ENCODE measurements at places on chromosomes 7 and 10. TPM values are rescaled to one million over a fixed set of nuclear protein-coding genes. Genes with fewer than 3 reads are reported as not detected.

DNA sequence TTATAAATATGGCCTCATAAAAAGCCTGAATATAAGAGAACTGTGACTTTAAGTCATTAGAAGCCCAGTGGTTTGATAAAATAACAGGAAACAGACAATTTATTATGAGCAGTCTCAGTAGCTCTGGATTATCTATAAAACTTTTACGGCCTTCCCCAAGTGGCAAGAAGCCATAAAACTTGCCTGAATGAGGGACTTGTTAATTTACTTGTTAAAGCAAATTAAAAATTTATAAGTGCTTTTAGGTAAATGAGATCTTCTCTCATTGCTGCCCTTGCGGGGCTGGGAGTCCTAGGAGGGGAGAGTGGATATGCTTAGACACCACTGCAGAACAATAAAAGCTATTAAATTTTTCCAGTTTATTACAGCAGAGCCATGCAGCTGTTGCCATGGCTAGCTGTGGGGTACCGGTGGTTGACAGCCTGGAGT is 499.9 kb downstream of the AUTS2 start:
- no peaks in the 10 kb centered on the region for H3K36me3 ChIP-seq
- H3K27ac ChIP-seq, result no peak overlapping the region
- H3K4me1 ChIP-seq, result no peaks in the 10 kb centered on the region
- no peak overlapping the region for H3K4me3 ChIP-seq
- no peak for DNase-seq

DNA sequence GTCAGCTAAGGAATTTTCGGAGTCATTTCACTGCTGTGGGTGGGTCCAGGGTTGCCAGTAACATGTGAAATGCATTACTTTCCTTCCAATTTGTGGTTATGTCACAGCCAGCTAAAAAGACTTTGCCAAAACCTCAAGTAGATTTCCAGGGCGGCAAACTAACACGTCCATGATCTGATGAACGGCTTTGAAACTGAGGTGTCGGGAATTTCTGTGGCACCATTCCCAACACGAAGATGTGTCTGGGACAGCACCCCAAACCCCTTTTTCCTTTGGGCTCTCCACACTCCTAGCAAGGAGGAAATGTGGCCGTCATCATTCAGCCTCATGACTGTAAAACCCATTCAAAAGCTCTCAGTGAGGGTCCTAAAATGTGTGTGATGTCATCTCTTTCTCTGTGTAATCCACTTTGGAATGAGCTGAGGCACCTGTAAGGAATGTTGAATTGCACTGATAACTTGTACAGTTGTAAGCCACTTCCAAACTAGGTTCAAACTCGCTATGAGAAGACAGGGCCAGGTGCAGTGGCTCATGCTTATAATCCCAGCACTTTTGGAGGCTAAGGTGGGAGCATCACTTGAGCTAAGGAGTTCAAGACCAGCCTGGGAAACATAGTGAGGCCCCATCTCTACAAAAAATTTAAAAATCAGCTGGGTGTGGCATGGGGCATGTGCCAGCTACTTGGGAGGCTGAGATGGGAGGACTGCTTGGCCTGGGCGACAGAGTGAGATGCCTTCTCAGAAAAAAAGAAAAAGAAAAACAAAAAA is 146.1 kb upstream of the FRMD4A start:
- no peak for DNase-seq
- peaks cover 39% of the 10 kb centered on the region for H3K27me3 ChIP-seq
- no peaks in the 10 kb centered on the region for H3K4me1 ChIP-seq

DNA sequence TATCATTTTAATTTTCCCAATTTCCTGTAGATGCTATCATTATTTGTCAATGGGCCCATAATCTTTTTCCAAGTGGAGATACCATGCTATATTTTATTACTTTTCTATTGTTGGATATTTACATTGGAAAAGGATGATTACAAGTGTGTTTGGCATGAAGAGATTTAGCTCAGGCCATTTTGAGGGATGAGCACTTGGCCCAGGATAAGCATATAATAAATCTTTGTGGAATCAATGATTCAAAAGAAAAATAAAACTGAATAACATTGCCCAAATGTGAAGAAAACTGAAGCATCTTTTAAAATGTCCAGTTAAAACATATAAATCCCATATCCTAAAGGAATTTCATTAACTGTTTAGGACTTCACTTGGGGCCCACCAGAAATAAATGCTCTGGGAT is 260.9 kb upstream of the BMPER start:
- no peaks in the 10 kb centered on the region for H3K36me3 ChIP-seq
- DNase-seq, result no peak
- H3K4me1 ChIP-seq, result no peaks in the 10 kb centered on the region
- H3K27ac ChIP-seq, result no peak overlapping the region
- H3K27me3 ChIP-seq, result no peaks in the 10 kb centered on the region
- no peak overlapping the region for H3K4me3 ChIP-seq

GRCh38 chr10:4652111-4653010 is 173.6 kb upstream of the AKR1E2 start:
- H3K27ac ChIP-seq, result peak overlapping the region; percentile 85
- peaks cover 29% of the 10 kb centered on the region for H3K4me1 ChIP-seq
- no peak for DNase-seq

GRCh38 chr10:55174419-55174818 is 373.4 kb upstream of the PCDH15 start:
- no peaks in the 10 kb centered on the region for H3K36me3 ChIP-seq
- no peak overlapping the region for H3K27ac ChIP-seq
- no peaks in the 10 kb centered on the region for H3K4me1 ChIP-seq

DNA sequence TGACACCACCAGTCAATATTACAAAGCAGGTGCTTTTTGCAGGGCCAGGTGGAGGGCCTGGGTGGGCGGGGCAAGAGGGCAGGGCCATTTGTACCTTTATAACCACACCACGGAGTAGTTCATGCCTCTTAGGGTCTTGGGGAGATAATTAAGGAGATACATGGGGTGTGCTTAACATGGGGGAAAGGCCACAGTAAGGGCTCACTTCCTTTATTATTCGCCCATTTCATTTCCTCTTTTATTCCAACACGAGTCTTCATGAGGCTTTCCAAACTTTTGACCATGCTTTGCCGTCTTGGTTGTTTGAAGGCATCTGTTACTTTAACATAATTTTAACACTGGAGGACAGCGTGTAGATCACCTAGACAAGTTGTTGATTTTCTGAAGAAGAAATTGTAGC is 33.3 kb upstream of the LYZL2 start:
- H3K27me3 ChIP-seq, result peaks cover 24% of the 10 kb centered on the region
- H3K4me1 ChIP-seq, result no peaks in the 10 kb centered on the region
- no peak overlapping the region for H3K4me3 ChIP-seq
- H3K27ac ChIP-seq, result no peak overlapping the region
- no peak for DNase-seq

Gene PRKAR2B
- total RNA-seq, result 1.0 TPM

Gene AEBP1
- total RNA-seq, result 17.0 TPM

Measured in activated T-helper 1 cell treated with anti-CD3 and anti-CD28 coated beads, Interleukin-12 subunit alpha, Interleukin-12 subunit beta, Interleukin-2, Interleukin-4 antibody, amounts not matched to agents 30 ng/mL and 10 ng/mL and 1 ng/mL, durations not matched to agents 14 hours and 24 hours and 36 hours (primary cell).